ENCODE measurements at places on chromosomes 7 and 10.
A peak's percentile ranks its signal among the peaks of the same experiment; 100 is the strongest.

GRCh38 chr10:124077208-124077993 lies 16.0 kb downstream of the CHST15 start:
- DNase-seq = no peak

DNA sequence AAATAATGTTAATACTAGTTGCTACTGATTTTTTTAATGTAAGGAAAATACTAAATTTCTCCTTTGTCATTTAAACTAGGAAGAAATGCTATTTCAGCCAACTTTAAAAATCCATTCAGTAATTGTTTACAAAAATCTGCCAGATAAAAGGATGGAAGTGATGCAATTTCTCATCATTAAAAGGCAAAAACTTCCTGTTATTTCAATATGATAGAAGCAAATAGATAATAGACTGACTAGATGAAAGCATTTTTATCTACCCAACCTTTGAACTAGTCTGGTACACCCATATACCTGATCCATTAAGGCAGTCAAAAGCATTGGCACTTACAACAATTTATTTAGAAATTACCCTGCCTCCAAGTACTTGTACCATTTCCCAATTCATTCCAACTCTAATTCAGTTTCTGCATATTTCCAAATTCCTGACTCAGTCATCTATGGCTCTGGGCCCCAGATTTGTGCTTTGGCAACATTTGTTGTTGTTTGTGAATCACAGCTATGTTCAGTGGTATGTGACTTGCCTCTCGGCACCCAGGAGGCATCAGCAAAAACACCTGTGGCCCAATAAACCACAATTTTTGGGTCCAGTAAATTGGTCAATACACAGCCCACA lies 482.6 kb upstream of the SEMA3A start:
- no peak for DNase-seq

GRCh38 chr7:49099587-49100326 lies 175.4 kb downstream of the CDC14C start:
- peak; percentile 9 for DNase-seq

DNA sequence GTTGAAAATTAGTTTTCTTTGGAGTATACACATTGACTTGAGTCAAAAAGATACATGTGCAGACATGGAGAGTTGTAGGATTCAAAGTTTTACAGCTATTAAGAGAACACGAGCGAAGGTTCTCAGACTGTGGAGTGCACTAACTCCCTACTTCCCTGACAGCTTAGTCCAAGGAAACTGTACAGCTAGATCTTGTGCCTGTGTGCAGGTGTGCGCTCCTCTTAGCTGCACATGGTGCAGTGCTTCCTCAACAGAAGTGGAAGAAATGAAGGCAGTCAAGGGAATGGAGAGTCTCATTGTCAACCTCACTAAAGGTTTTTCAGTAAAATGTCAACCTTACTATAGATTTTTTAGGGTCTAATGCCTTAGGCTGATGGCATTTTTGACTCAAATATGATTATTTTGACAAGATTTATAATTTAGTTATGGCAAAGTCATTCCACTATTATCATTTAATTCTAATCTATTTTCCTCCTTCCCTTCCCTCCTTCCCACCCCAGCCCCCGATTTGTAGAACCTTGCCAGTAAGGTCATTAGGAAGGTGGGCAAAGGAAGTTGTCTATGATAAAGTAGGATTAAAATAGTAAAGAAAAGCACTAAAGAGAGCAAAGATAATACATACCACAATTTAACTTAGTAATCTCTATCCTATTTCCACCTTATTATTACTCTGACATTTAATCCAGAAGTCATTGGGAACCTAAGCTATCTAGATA lies 13.6 kb downstream of the PDK4 start:
- DNase-seq = no peak

DNA sequence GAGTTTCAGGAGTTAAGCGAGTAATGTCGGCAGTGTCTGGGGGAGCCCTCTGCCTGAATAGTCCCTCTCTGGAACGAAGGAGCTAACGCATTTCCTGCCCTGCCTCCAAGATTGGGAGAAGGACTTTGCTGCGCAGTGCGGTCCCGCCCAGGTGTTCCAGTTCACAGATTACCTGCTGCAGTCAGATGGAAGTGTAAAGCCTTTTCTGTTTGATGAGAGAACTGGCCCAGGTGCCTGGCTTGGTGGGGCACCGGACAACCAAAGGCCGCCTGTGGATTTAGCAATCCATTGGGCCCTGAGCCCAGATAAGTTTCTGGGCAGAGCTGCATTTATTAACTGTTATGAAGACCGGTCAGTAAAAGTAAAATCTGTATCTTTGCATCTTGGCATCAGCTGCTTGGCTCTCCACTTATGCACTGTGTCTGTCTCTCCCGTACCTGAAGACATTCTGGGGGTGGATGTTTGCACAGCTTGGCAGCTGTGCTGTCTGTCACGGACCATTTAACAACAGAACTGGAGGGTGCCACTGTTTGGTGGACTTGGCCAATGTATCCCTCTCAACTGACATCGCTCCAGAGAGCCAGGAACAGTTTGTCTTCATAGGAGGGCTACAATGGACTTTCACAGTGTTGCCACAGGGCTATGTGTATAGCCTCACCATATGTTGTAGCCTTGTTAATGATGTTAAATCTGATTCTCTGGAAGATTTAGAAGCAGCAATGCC lies 654.7 kb upstream of the ZWINT start:
- DNase-seq = no peak

DNA sequence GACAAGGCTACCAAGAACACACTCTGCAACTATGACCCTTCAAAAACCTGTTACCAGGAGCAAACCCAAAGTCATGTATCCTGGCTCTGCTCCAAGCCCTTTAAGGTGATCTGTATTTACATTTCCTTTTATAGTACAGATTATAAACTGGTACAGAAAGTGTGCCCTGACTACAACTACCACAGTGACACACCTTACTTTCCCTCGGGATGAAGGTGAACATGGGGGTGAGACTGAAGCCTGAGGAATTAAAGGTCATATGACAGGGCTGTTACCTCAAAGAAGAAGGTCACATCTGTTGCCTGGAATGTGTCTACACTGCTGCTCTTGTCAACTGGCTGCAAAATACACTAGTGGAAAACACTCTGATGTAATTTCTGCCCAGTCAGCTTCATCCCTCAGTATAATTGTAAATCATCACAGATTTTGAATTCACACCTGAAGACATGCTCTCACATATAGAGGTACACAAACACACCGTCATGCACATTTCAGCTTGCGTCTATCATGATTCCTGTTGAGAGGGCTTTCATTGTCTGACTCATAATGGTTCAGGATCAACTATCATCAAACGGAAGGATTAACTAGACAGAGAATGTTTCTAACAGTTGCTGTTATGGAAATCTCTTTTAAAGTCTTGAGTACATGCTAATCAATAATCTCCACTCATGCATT lies 318.3 kb downstream of the NXPH1 start:
- DNase-seq = no peak

GRCh38 chr10:69567920-69568319 lies 5.3 kb downstream of the NEUROG3 start:
- DNase-seq = no peak

DNA sequence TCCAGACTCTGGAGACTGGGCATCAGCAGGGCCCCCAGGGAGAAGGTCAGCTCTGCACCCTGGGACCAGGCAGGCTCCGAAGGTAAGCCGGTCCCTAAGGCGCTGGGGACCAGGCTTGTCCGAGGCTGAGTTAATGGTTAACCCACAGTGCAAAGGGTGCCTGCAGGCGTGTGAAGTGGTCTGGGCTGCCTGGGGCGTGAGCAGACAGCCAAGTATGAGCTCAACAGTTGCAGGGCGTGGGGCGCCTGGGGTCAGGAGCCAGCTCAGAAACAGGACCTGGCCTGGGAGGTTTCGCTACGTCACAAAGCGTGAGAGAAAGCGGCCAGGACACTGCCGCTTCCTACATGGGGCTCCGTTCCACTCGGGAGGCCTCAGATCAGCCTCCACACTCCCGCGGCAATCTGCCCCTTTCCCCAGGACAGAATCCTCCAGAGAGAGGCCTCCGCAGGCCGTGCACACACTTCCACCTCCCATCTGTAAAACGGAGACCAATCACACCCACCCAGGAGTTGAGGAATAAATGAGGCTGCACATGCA lies 16.0 kb downstream of the PDGFA start:
- no peak for DNase-seq

- DNase-seq = no peak
Observed at GRCh38 chr10:90373911-90374310, 483.9 kb downstream of the HTR7 start.

DNA sequence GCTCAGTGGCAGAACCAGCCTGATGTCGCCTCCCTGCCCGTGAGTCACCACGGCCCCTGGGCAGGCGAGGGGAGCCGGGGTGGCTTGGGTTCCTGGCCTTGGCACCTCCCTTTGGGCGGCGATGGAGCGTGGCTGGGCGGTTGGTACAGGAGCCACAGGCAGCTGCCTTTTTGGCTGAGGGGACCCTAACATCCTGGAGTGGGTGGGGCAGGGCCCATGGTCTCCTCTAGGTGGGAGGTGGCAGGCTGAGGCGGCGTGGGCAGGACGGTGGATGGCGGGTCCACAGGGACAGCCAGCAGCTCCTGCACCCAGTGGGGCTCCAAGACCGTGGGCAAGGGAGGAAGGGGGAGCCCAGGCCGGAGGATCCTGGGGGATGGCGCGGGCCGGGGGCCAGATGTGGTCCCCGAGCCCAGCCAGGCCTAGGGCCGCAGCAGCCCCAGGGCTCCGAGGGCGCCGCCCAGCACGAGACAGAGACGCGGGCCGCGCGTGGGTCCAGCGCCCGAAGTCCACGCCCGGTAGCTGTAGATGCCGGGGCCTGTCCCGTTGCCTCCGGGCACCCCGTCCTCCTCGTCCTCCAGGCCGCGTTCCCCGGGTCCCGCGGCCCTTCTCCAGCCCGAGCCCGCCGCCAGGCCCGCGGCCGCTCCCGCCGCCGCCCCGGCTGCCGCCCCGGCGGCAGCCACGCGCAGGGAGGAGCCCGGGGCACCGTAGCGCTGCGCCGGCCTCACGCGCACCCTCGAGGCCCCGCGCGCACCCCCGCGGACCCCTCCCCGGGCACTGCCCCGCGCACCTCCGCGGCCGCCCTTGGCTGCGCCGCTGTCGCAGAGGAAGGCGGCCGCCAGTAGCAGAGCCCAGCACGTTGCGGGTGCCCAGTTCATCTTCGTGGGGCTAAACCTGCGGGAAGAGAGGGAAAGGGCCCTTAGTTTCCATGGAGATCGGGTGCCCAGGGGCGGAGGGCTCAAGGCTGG lies 1.3 kb downstream of the SPRN start:
- no peak for DNase-seq

DNA sequence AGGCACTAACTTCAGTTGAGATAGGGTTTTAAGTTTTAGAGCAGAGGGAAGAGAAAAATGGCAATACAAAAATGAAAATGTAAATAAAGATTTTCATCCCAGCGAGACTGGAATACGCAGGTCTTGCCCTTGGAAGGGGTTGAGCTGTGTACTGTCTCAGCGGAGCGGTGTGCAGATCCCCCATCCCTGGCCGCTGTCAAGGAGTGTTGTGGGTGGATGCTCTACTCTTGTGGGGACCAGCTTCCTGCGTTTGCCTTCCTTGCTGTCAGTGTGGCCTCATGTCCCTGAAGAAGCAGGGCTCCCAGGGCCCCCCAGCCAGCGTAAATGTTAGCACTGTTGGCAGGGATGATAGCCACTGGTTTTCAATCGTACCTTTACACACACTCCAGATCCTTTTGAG lies 249.7 kb upstream of the PITRM1 start:
- no peak for DNase-seq

DNA sequence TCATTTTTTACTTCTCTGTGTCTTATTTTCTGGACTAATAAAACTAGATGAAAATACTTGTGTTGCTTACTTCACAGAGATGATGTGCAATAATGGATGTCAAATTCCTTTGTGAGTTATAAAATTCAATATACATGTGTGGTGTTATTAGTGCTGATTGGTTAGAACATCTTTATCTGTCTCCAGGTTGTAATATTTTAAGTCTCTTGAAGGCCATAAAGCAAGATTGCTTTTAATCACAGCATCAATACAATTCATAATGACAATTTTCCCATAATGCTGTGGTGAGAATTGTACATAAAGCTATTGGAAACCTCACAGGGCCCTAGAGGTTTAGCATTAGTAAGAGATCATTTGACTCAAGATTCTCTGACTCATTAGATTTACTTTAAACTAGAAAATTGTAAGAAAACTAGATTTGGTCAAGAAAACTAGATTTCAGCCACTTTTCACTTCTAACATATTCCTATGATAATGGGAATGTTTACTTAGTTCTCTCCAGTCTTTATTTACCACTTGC lies 963.7 kb downstream of the REEP3 start:
- DNase-seq = no peak

GRCh38 chr10:129932751-129933433 lies 31.2 kb downstream of the EBF3 start:
- DNase-seq = no peak

GRCh38 chr10:115772606-115773005 lies 500.4 kb downstream of the GFRA1 start:
- no peak for DNase-seq

DNA sequence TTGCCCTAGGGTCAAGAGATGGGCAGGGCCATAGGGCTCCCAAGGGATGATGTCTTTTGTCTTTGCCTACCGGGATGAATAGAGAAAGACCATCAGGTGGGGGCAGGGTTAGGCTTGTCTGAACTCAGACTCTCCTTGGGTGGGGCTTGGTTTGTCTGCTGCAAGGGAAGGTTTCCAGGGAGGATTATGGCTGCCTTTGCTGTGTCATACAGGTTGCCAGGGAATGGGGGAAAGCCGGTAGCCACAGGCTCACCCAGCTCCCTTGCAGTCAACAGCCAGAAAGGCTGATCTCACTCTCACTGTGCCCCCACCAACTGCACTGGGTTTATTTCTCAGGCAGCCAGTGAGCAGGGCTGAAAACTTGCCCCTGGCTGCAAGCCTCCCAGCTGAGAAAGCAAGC lies 253.2 kb downstream of the POLR1F start:
- DNase-seq = no peak

DNA sequence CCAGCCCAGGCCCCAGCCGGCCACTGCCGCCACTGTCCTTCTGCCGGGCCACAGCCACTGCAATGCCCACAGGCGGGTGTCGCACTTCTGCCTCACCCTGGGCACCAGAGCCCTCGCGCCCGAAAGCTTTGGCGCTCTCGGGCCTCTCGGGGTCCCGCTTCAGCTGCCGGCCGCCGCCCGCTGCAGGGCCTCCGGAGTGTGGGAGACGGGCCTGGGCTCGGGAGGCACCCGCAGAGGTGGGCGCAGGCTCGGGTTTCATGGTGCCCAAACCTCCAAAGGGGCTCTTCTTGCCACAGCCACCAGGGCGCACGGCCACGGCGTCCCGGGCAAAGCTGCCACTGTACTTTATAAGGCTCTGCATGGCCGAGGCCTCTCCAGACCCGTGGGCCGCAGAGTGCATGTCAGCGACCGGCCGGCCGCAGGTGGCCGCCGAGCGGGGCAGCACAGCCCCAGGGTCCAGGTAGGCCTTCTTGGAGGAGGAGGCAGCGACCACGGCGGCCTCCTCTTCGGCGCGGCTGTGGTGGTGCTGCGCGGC lies 35.9 kb downstream of the TNRC18 start:
- no peak for DNase-seq

- no peak for DNase-seq
Observed at GRCh38 chr10:79411546-79412495, 33.6 kb downstream of the ZCCHC24 start.

DNA sequence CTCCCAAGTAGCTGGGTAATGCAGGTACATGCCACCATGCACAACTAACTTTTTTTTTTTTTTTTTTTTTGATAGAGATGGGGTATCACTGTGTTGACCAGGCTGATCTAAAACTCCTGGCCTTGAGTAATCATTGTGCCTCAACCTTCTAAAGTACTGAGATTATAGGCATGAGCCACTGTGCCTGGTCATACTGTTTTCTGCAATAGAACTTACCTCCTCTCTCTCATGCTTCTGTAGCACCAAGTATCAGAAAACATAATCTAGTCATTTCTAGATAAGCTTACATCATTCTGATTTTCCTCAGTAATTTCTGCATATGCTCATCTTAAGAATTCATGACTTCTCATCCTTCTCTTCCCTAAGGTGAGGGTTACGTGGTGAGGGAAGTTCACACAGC lies 210.0 kb downstream of the IMMP2L start:
- DNase-seq = no peak

All from Jurkat, Clone E6-1 (cell line).